Mesendoderm (in vitro differentiated cells): ENCODE measurements at places on chromosomes 6 and 20.

- DNase-seq, result peak; percentile 23
Observed at GRCh38 chr6:19772891-19773290, 64.3 kb upstream of the ID4 start.

DNA sequence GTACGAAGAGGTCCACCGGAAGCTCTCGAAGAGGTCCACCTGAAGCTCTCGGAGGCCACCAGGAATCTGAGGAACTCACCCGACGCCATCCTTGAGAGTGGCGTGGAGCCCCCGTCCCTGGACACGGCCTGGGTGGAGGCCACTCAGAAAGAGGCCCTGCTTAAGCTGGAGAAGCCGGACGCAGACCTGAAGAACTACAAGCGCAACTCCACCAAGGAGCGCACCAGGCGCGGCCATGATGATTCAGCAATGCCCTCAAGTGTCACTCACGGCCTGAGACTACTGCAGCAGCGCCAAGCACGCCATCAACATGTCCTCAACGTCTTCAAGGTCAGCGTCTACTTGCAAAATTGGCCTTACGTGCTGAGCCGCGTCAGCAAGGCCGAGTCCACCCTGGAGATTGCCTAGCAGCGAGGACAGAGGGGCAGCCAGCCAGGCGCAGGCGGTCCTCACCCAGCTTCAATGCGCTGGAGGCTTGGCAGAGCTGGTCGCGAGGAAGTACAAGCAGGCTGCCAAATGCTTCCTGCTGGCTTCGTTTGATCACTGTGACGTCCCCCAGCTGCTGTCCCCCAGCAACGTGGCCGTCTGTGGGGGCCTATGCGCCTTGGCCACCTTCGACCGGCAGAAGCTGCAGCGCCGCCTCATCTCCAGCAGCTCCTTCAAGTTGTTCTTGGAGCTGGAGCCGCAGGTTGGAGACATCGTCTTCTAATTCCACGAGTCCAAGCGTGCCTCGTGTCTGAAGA is 7.7 kb upstream of the GJA10 start:
- no peak for DNase-seq

- DNase-seq, result peak; percentile 27
Observed at GRCh38 chr6:56868687-56869086, 86.2 kb upstream of the BEND6 start.

DNA sequence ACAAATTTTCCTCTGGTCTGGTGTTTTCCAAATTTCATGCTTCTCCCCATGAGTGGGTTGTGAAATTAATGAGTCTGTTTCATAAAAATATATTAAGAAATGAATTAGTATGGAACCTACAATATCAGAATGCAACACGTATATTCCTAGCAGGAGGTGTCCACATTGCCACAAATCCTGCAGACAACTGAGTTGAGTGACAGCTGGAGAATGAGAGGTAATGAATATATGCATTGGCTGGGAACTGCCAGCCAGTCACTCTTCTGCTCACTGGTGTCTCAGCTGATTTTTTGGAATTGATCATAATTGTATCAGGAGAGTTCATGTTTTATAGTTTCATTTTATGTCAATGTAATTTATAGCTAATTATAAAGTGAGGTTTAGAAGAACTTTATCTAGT is 6.3 kb upstream of the ARFGEF3 start:
- DNase-seq, result no peak

DNA sequence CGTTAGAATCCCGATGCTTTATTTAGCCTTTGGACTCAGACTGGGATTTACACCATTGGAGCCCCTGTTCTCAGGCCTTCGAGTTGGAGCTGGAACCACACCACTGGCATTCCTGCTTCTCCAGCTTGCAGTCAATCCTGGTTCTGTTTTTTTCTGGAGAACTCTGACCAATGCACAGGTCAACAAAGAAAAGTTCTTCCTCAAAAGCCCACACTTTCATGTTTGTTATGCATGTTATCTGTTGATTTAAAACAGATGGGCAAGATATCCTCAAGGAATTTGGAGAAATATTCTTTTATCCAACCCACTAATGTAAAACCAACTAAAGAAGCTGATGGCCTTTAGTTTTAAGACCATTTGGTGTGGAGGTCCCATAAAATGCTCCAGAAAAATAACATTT is 205.7 kb downstream of the ANKRD60 start:
- no peak for DNase-seq

DNA sequence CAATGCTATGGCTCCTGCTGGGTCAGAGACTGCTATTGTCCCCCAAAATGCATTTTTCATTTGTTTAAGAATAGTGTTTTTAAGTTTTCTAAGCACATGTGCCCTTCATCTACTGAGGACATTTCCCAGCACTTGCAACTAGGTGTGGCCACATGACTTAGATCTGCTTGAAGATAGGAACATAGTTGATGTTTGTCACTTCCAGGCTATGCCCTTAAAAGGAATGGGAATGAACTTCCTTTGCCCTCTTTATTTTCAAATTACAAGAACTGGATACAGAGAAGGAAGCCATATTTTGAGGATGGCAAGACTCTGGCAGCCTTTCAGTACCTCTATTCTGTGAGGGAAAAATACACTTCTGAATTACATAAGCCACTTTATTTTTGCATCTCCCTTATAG is 203.0 kb upstream of the TFAP2D start:
- DNase-seq, result peak; percentile 22

DNA sequence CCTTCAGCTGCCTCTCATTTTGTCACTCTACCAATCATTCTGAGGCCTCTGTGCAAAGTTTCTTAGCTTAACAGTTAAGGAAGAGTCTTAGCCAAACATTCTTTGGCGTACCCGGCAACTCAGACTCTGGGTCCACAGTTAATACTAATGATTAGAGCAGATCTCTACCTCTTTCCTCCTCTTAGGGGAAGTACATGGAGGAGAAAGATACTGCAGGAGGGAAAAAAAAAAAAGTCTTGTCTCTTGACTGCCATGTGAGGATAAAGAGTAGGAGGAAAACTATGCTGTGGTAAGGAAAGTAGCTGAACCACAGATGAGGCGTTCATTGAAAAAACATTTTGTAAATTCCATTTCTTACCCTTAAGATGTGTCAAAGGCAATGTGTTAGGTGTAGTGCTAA is 44.0 kb upstream of the MARCKS start:
- DNase-seq, result no peak

GRCh38 chr6:73443555-73443954 is 8.5 kb downstream of the CGAS start:
- DNase-seq, result no peak

GRCh38 chr6:55758156-55758937 is 117.0 kb downstream of the BMP5 start:
- DNase-seq, result no peak

GRCh38 chr6:56714982-56715456 is 72.3 kb upstream of the DST start:
- peak; percentile 85 for DNase-seq

DNA sequence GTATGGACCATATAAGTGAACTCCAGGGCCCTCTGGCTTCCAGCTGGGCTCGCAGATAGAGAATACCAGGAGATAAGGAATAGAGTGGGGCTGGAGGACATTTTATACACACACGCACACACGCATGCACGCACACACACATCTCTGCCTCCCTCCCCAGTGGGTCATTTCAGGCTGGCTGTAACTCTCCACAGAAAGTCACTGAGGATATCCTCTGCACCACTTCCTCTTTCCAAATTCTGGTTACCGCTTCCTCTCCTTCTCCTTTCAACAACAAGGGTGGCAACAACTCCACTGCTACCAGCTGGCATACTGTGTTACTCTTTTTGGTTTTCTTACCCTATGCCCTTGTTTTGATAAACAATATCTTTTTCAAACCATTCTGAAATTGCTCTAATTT is 280.2 kb downstream of the COL12A1 start:
- no peak for DNase-seq

GRCh38 chr6:11828262-11828870 is 49.8 kb upstream of the ADTRP start:
- no peak for DNase-seq

- DNase-seq, result peak; percentile 22
Observed at GRCh38 chr20:54126806-54127655, 46.8 kb downstream of the CYP24A1 start.

GRCh38 chr6:136763255-136763654 is 29.0 kb downstream of the MAP3K5 start:
- DNase-seq, result no peak
